ENCODE measurements at places on chromosomes 13 and 19.

DNA sequence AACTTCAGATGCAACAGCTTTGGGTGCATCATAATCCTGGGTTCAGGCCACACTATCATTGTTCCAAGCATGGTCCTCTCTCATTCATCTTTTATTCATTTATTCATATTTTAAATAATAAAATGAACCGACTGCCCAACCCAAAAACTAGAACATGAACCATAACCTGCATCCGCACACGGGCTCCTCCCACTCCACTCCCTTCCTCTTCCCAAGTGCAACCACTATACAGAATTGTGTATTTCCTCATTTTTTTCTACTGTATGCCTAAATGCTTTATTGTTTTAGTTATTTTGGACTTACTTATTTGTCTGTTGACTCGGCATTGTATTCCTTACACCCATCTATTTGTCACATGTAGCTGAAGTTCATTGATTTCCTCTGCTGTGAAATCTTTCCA is 30.7 kb upstream of the POMP start:
- DNase-seq, result no peak

GRCh38 chr13:22002893-22003292 is 332.0 kb downstream of the FGF9 start:
- no peak for DNase-seq

DNA sequence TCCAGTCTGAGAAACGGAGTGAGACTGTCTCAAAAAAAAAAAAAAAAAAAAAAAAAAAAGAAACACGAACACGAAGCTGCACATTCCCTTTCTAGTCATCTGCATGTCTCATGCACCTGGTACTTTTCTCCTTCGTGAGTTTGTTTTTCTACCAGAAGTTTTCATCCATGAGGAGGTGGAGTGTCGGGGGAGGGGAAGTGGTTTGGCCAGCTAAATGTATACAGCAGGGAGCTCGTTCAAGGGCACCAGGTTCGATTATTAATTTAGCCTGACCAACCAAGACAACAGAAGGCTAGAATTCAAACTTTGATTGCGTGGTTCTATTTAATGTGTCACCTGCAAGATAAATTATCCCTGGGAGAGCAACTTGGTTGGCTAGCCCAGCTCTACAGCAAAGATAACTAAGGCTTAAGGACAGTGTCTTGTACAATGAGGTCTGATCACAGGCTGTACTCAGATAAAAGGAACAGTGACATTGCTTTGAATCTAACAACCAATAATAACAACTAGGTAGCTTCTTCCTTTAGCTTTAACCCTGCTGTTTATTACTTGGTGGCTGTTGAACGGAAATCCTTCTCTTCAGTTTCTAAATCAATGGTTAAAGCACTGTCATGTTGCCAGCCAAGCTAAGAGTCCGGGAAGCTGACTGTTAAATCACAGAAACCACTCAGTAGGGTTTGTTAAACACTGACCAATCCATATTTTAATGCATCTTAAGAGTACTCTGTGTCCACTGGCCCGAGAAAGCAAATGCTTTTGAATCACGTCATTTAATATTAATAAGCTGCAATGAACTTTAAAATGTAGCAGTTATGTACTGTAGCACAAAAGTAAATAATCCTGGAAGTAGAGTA is 98.4 kb upstream of the STARD13 start:
- DNase-seq, result no peak

DNA sequence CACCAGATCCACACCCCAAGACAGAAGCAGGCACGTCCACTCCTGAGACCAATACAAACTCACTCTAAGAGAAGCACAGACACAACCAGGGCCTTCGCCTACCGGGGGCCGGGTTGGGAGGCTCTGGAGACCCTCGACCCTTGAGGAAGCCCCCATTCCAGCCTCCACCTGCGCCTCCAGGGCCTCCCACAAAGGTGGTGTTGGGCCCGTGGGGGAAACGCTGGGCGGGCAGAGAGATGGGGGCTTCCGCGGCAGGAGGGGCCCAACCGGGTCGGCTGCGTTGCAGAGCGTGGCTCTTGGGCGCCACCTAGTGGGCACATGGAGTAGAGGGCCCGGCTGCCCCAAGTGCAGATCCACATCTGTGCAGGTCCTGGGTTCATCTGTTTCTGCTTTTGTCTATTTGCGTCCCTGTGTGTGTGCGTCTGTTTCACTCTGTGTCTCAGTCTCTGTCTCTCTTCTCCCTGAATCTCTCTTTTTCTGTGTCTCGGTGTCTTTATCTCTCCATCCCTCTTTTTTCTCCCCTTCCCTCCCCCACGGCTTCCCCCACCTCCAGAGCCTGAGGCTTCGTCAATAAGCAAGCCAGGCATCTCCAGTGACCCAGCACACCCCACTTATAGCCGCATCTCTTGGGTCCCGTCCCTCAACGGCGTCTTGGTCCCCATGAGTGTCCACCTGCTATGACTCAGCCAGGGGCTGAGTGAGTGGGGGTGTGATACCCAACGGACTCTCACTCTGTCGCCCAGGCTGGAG is 10.5 kb upstream of the TINCR start:
- DNase-seq, result peak; percentile 58

GRCh38 chr13:60095300-60095699 is 68.4 kb downstream of the DIAPH3 start:
- no peak for DNase-seq

- DNase-seq, result no peak
Observed at GRCh38 chr19:49939721-49940481, 10.6 kb upstream of the NUP62 start.

GRCh38 chr19:55255618-55256423 is 3.0 kb downstream of the PPP6R1 start:
- DNase-seq, result no peak

DNA sequence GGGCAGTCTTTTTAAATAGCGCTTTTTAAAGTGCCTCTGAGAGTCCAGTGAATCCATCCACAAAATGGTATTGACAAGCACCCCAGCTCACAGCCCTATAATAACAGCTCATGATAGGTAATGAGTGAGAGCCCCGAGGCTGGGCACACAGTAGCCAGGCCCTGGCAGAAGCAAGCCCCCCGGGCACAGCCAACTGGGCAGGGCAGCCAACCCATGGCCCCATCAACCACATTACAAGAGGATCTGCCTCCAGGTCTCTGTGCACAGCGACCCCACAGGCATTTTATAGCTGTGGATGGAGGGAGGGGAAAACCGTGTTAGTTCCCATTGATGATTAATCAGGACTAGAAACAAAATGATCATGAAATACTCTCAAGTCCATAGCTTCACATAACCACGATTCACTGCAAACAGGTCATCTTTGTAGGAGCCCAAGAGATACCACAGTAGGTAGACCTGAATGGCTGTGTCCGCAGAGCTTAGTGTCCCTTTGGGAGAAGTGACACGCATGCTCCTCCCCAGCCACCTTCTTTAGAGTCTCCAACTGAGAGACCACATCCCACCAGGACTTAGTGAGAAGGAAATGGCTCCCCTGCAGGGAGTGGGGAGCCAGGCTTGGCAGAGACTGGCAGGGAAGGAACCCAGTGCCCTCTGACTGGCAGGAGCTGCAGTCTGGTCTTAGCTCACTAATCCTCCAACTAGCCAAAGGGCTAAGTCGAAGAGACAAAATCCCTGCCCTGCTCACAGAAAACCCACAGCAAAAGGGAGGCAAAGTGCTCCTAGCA is 4.3 kb upstream of the VSTM2B start:
- DNase-seq, result no peak

- DNase-seq, result no peak
Observed at GRCh38 chr19:51410950-51411748, 6.3 kb downstream of the SIGLEC10 start.

DNA sequence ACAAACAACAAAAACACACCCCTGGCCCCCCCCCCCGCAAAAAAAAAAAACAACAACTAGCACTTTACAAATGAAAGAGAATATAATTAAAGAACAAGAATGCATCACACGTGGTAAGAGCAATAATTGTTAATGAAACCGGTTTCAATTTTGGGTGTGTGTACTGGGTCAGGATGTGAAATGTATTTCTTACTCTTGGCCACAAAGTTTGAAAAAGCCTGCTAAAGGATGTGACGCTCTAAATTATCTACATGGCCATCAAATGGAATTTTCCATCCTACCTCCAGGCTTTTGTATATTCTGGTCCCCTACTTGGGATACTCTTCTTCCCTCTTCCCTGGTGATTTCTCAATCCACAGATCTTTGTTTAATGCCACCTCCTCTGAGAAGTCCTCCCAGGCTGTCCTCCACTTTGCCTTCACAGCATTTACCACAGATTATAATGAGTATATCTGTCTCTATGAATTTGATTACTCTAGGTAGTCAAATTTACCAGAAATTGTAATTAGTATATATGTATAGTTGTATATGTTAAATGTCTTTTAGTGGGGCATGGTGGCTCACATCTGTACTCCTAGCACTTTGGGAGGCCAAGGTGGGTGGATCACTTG is 2.1 kb downstream of the SARS2 start:
- DNase-seq, result no peak

GRCh38 chr19:38862321-38863059 is 12.7 kb upstream of the HNRNPL start:
- no peak for DNase-seq

DNA sequence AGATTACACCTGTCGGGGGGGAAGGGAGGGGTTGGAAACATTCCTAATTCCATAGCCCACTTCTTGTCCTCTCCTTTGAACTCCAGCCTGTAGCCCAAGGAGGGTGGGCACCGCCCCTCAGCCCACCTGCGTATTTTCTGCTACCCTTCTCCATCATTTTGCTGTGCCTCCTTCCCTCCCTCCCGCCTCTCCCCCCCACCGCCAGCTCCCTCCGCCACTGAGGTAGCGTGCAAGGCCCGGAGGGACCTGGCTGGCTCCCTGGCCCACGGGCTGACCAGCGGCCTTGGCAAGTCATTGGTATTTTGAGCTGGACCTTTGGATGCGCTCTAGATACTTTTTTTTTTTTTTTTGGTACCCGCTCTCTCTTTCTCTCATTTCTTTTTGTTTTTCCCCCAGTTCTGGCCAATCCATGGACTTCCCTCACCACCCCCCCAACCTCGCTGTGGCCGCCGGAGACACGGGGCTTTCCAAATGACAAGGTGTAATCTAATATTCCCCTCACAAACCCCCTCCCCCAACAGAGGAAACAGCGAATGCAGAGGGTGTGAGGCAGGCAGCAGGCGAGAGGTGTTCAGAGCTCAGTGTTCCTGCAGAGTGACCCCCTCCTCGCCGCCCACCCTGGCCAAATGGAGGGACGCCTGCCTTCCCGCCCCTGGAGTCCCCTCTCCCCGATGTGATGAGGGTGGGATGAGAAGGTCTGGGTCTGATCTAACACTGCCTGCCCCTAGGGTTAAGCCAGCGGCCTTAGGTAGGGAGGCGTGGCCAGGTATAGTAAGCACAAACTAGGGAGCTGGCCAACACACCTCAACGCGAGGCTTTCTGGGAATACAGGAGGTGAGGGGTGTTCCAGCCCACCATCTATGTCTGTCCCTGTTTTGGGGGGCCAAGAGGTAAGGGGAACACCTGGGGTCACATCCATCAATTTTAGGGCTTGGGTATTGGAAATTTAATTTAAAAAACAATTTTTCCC is 89.2 kb downstream of the PTPRS start:
- no peak for DNase-seq

GRCh38 chr19:41801792-41802211 is 5.4 kb downstream of the CEACAM3 start:
- DNase-seq, result no peak

DNA sequence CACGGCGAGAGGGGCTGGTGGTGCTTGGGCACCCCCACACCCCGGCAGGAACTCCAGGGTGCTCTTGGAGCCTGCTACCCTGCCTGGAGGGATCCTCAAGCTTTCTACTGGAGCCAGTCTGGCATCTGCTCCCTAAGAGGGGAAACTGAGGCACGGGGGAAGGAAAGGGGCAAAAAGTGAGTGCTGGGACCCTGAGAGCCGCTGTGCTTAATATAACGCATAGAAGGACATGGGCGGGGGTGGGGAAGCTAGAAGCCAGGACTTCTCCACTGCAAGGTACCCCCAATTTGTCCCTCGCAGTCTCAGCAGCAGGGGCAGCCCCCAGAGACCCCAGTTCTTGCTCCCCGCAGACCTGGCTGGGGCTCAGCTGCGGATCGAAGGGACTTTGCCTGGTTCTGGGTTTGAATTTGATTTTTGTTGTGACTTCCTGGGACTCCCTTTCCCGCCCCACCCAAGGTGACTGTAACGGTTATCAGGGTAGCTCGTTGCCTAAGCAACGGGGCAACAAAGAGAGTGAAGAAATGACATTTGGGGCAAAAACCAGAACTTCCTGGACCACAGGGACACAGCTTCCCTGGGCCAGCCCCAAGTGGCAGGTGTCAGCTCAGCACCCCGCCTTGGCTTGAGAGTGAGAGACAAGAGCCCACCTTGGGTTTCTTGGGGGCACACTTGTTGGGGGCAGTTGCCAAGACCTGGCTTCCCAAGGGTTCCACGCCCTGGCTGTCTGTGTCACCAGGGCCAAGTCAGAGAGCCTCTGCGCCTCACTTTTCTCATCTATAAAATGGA is 638 bp downstream of the ADGRE5 start:
- peak; percentile 37 for DNase-seq

GRCh38 chr13:102608974-102609373 is 12.2 kb downstream of the TPP2 start:
- DNase-seq, result no peak

- DNase-seq, result no peak
Observed at GRCh38 chr13:81568824-81569223, 1227.9 kb upstream of the SPRY2 start.

- no peak for DNase-seq
Observed at GRCh38 chr13:102677122-102677521, 17.7 kb downstream of the METTL21C start.

GRCh38 chr13:102900193-102900608 is 54.4 kb downstream of the ERCC5 start:
- no peak for DNase-seq

GRCh38 chr13:38398711-38399493 is 49.3 kb downstream of the UFM1 start:
- DNase-seq, result no peak

- DNase-seq, result no peak
Observed at GRCh38 chr13:45219123-45219891, 18.5 kb upstream of the KCTD4 start.

GRCh38 chr13:47890146-47890814 is 110.8 kb downstream of the SUCLA2 start:
- no peak for DNase-seq

DNA sequence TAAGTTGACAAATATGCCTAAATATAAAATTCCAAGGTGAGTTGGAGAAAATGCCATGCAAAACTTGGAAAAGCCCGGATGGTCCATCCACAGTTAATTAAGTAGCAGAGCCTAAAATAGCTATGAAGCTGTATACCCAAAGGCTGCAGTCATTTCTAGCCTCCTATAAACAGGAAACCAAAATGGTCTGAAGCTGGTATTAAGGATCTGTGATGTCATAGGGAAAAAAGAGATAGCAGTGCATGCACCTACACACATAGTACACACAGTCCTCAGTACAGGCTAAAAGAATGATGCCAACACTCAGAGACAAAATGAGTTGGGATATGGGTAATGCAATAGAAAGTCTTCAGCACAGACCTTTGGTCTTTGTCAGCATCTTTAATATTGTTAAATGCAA is 736.9 kb downstream of the EFNB2 start:
- no peak for DNase-seq

DNA sequence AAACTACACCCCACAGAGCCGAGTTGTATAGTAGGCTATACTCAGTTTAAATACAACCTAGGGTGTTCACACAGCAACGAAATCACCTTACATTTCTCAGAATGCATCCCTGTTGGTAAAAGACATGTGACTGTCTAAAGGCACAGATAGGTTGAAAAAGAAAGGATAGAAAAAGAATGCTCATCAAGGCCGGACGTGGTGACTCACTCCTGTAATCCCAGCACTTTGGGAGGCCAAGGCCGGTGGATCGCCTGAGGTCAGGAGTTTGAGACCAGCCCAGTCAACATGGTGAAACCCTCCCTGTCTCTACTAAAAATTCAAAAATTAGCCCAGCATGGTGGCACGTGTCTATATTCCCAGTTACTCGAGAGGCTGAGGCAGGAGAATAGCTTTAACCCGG is 3.8 kb upstream of the IL17D start:
- no peak for DNase-seq

- no peak for DNase-seq
Observed at GRCh38 chr13:29840585-29840984, 9.8 kb downstream of the UBL3 start.
